ENCODE measurements at places on chromosomes 6 and 20.
A peak's percentile ranks its signal among the peaks of the same experiment; 100 is the strongest.

- DNase-seq: no peak
Observed at GRCh38 chr6:66396549-66396948, 689.5 kb upstream of the EYS start.

DNA sequence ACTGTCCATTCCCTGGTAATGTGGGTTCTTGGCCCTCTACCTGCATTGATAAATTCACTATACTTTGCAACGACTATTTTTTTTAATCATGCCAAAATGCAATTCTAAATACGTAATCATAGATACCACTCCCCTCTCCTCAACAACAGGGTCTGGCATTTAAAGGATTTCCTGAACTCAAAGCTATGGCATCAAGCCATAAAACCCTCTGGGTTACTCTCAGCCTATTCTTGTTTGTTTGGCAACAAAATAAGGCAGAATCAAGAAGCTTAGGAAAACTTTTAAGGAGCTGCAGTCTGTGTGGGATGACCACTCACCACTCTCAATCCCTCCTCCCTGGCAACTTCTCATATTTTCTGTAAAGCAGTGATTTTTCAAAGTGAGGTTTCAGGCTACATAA, 669.9 kb upstream of the ID4 start:
- no peak for DNase-seq

GRCh38 chr6:159594106-159594749, 98.8 kb downstream of the SOD2 start:
- no peak for DNase-seq

GRCh38 chr20:48422242-48422960, 405.4 kb downstream of the PREX1 start:
- no peak for DNase-seq

DNA sequence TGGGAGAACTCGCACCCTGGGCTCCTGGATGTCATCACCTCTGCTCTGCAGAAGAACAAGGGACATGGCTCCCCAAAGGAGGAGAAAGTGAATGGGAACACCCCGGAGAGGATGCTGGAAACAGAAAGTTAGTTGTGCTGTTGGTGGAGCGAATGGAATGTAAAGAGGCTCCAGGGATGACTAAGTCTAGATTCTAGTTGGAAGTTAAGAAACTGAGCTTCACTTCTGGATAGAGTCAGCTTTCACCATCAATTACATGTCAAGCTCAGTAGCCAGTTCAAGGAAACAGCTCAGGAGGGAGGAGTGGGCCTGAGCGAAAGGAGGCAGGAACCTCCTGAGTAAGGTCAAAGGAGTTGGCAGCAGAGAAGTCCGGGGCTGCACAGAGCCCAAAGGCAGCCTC, 132.1 kb upstream of the ARID1B start:
- no peak for DNase-seq

GRCh38 chr20:1376007-1376406, 16.8 kb downstream of the FKBP1A start:
- DNase-seq: no peak

DNA sequence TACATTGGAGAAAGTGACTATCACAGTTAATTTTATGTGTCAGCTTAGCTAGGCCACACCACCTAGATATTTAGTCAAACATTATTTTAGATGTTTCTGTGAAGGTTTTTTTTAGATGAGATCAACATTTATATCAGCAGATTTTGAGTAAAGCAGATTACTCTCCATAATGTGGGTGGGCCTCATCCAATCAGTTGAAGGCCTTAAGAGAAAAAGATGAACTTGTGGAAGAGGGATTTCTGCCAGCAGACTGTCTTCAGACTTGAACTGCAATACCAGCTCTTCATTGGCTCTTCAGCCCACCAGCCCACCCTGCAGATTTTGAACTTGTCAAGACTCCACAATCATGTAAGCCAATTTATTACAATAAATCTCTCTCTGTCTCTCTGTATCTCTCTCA, 25.1 kb upstream of the FBXO30 start:
- DNase-seq: no peak

GRCh38 chr20:11776687-11777086, 141.0 kb upstream of the BTBD3 start:
- DNase-seq: no peak

DNA sequence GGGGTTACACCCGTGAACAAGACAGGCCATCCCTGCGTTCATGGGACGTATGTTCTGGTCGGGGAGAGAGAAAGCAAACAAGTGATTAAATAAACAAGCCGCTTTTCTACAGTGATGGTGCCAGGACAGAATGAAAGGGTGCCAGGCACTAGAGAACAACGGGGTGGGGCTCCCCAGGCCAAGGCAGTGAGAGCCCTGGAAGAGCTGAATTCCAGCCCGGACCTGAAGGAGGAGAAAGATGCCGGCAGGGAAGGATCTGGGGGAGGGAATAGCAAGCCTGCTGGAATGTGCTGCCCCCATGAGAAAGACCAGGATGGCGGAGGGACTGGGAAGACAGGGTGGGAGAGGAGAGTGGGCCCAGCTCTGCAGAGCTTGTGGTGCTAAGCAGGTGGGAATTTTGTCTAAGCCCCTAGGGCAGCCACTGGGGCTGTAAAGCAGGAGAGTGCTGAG, 7.5 kb downstream of the SNAI1 start:
- no peak for DNase-seq

DNA sequence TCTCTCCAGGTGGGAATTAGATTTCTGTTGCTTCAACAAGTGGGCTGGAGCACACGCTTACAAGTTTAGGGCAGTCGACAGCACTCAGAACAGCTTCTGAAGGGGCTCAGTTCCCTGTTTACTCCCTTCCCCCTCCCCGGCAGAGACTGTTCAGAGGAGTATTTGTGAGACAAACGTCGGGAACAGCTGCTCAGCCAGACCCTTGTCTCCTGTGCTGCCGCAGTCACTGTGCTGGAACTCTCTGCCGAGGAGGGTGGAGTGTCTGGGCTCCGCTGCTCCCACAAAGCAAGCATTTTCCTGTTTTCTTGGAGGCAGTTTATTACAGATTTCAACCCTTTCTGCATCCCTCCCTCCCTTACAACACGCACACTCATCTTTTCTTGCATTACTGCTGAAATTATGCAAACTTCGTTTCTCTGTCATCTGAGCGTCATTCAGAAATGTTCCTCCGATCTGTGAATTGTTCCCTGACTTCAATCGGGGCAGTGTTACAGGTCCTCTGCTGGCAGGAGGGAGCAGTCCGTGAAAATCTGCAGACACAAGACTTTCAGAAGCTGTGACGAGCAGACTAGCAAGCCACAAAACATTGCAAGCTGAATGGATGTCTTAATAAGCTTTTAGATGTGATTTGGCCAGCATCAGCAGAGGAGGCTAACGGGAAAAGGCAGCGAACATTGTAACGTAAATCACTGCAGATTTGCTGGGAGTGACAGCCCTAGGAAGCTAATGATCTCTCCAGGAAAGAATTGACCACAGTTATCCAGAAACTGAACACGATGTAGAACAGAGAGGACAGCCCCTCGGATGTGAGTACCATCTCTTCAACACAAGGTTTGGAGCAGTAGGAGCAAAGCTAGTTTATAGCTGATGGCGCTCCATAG, 76.2 kb downstream of the LYRM2 start:
- no peak for DNase-seq

- DNase-seq: no peak
Observed at GRCh38 chr6:3442431-3443220, 14.2 kb downstream of the SLC22A23 start.

GRCh38 chr6:139152892-139153271, 18.0 kb downstream of the HECA start:
- DNase-seq: no peak

DNA sequence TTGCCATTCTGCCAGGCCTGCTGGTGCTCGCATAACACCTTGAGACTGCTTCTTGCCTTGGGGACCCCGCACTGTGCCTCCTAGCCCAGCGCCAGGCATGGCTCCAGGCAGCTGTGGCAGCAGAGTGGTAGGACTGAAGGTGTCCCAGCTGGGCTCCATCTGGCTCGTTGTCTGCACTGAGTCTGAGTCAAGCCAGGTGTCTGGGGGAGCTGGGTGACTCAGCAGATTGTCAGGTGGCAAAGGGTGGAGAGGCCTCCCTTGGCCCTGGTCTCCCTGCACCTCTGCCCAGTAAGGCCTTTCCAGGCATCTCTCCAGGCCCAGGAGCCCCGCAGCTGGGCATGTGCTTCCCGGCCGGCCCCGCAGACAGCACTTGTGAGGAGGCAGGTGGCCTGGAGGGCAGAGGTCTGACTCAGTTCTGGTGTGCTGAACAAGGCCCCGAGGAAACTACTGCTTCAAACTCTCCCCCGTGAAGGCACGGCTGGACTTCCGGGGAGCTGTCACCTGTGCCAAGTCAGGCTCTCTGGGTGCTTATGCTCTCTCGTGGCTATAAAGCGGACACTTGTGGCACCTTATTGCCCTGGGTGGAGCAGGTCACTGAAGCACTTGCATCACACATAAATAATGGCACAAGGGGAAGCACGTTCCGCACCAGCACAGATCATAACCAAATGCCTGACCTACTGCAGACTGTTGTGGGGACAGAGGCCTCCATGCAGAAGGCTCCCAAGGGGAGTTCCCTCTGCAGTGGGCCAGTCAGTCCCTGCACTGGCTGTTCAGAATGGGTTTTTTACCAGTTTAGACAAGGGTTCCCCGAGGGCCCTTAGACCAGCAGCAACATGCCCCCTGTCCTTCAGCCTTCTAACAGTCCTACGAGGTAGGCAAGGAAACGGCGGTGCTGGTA, 27.5 kb downstream of the FOXC1 start:
- DNase-seq: no peak

GRCh38 chr20:61292821-61293612, 41.0 kb downstream of the CDH4 start:
- DNase-seq: no peak

- DNase-seq: peak; percentile 71
Observed at GRCh38 chr6:31087494-31088089, 24.8 kb downstream of the C6orf15 start.

GRCh38 chr6:137282254-137282653, 63.1 kb upstream of the IFNGR1 start:
- DNase-seq: no peak

- peak; percentile 22 for DNase-seq
Observed at GRCh38 chr20:1301031-1301529, 27.9 kb downstream of the SDCBP2 start.

DNA sequence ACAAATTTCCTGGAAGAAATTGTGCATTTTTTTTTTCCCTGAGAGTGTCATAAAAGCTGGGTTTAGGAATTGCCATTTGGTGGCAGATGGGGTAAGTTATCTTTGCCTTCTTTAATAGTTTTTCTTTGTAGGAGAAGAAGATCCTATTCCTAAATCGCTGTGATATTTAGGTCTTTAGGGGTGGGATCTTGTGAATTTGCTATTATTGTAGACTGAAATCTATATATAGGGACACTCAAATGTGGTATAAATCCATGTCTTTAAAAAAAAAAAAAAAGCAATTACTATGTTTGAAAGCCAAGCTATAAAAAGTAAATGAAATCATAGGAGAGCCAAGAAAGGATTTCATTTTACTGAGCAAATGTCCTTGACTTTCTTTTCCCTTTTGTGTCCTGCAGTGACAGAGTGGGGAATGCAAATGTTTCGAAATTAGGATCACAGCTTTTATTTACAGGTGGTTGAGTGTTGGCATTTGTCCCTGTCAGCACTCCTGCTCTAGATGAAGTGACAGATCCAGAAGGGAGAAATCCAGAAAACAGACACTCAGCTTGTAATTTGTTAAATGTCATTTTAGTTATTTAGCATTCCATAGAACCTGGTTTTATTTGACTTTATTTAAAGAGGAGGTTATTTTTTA, 29.4 kb downstream of the TIAM2 start:
- DNase-seq: no peak

DNA sequence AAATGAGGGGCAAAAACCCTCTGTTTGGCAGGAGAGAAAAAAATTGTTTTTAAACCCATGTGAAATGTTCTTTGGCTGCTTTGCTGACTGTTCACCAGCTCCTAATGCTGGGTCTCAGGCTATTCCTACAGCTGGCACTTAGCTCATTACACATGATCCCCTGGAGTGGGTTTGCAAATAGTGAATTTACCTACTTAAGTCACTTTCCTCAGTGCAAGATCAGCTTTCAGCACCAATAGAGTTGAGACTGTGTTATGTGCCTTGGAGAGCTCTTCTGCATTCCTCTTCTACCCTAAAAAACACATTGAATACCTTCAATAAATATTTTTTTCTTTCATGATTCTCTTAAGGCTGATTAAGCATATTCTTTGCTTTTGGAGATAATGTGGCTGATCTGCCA, 58.4 kb upstream of the PRDM1 start:
- no peak for DNase-seq

- DNase-seq: no peak
Observed at GRCh38 chr6:143950875-143951274, 57.2 kb downstream of the PLAGL1 start.

GRCh38 chr6:111757342-111757741, 115.9 kb downstream of the FYN start:
- no peak for DNase-seq

DNA sequence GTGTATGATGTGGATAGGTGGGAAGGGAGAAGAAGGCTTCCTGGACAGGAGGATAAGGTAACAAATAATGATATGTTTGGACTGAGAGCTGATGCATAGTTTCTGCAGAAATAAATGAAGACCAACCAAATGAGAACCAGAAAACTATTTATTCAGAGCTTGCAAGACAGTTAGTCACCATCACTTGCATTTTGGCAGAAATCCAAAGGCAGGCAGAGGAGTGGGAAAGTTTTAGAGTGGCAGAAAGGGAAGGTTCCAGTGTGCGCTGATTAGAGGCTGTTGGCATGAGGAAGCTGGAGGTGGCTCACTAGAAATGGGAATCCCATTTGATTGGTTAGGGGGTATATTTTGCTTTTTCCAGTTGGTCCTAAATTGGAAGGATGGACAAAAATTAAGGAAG, 13.0 kb upstream of the F13A1 start:
- DNase-seq: no peak

- DNase-seq: no peak
Observed at GRCh38 chr6:164085091-164086075, 670.9 kb downstream of the QKI start.

GRCh38 chr20:52268184-52268749, 76.7 kb upstream of the ZFP64 start:
- no peak for DNase-seq

- DNase-seq: no peak
Observed at GRCh38 chr6:144347448-144347759, 62.3 kb downstream of the UTRN start.

GRCh38 chr6:102717737-102718456, 1324.4 kb downstream of the GRIK2 start:
- no peak for DNase-seq

GRCh38 chr6:10409233-10409721, 5.6 kb downstream of the TFAP2A start:
- DNase-seq: no peak

GRCh38 chr6:154950979-154951344, 44.2 kb upstream of the TIAM2 start:
- DNase-seq: no peak

DNA sequence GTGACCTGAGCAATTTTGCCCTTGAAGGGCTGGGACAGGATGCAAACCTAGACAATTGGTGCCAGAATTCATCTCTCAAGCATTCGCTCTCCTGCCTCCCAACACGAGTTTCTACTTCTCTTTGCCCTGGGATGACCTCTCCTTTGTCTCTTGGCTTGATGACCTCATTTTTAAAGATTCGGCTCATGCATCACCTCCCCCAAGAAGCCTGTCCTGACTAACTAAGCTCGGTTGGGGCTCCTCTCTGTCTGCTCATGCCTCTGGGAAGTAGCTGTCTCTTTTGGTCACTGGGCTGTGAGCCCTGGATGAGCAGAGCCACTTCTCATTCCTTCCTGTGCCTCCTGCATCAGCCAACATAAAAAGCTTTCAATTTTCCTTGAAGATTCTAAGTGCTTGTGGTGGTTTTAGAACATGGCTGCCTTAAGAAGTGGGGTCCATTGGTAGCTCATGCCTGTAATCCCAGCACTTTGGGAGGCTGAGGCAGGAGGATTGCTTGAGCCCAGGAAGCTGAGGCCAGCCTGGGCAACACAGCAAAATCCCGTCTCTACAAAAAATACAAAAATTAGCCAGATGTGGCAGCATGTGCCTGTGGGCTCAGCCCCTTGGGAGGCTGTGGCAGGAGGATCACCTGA, 11.1 kb upstream of the TCF15 start:
- no peak for DNase-seq
